ENCODE measurements at places on chromosomes 1 and 21.
A peak's percentile ranks its signal among the peaks of the same experiment; 100 is the strongest.

DNA sequence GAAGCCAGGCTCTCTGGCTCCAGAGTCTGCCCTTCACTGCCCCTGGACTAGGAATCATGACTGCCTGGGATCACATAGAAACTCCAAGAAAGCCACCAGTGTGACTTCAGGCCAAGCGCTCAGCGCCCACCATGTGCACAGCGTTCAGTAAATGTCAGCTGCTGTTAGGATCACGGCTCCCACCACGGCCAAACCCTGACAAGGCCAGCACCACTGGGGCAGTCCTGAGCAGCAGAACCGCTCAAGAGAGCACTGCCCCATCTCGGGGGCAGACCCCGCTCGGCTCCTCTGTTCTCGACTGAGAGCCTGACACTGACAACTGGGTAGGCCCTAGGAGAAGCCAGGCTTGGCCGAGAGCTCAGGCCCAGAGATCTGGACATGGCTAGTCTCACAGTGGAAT, 10.0 kb downstream of the CAPZB start:
- no peak for DNase-seq

DNA sequence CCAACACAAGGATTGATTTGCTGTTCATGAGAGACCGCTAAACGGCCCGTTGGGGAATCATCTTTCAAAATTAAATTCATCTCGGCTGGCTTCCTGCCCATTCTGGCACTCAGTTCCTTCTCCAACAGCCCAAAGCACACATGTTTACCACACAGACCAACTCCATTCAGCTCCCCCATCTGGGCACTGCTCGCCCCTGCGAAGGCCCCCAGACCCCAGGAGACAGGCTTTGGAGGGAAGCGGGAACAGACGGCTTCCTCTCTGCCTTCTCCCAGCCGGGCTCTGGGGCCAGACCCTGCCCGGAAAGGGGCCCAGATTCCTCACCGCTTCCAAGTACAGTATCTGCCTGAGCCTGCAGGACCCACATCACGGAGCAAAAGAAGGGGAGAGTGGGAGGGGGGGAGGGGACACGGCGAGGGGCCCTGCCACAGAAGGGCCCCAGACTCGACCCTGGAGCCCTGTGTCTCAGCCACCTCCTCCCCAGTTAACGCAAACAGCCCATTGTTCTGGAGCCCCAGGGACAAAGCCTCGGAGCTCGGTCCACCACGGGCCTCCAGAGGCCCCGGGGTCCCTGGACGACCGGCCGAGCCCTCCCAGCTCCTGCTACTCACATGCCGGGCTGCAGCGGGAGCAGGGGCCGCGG, 660 bp downstream of the MEGF6 start:
- no peak for DNase-seq

- DNase-seq, result peak; percentile 46
Measured at GRCh38 chr21:42189860-42190485, 29.0 kb upstream of the ABCG1 start.

GRCh38 chr1:213231795-213232231, 180.8 kb downstream of the RPS6KC1 start:
- DNase-seq, result no peak

GRCh38 chr1:9340864-9341263, 48.2 kb downstream of the SPSB1 start:
- DNase-seq, result no peak

- DNase-seq, result peak; percentile 29
Measured at GRCh38 chr1:199551967-199552565, 475.4 kb upstream of the NR5A2 start.

- no peak for DNase-seq
Measured at GRCh38 chr1:63023171-63023570, 239.2 kb downstream of the ATG4C start.

DNA sequence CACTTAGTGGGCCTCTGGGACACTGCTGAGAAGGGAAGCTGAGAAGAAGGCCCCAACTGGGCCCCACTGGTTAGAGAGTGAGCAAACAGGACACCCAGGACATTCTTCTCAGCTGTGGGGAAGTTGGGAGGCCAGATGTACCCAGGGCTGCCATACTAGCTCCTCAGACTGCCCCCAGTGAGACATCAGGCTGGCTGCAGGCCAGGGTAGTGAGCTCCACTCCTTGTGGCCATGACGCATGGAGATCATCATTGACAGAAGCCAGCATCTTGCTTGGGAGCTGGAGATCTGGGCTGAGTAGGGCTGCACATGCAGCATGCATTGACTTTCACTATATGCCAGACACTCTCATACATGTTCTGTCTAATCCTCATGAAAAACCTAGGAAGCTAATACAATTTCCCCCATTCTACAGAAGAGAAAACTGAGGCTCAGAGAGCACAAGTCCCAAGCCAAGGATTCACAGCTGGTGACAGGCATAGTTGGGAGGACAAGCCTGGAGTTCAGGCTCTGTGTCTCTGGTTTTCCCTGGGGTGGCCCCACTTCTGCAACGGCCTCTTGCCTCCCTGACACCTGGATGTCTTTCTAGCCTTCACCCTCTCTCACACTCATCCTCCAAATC, 24.1 kb upstream of the MYCL start:
- DNase-seq, result no peak

DNA sequence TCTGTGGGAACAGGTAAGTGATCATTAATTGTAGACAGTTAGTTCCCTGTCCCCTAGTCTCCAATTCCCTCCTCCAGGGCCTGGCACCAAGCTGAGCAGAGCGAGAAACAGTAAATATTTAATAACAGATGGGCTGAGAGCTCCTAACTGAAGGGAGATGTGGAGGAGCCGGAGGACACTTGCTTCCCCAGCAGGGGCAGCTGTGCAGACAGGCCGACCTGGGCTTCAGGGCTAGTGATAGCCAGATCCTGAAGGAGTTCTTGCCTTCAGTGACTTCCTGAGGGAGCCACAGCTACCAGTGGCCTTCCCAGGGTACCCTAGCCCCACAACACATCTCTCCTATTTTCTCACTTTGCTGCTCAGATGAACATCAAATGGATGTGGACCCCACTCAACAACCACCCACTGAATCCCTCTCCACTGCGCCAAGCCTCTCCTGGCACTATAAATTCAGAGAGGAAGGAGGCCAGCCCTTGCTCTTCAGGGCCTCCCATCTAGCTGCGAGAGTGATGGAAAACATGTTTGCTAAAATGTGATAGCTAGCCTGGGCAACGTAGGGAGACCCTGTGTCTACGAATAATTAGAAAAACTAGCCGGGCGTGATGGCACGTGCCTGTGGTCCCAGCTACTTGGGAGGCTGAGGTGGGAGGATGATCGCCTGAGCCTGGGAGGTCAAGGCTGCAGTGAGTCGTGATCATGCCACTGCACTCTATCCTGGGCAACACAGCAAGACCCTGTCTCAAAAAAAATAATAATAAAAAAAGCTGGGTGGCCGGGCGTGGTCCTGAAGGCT, 26.9 kb upstream of the SYNC start:
- no peak for DNase-seq

DNA sequence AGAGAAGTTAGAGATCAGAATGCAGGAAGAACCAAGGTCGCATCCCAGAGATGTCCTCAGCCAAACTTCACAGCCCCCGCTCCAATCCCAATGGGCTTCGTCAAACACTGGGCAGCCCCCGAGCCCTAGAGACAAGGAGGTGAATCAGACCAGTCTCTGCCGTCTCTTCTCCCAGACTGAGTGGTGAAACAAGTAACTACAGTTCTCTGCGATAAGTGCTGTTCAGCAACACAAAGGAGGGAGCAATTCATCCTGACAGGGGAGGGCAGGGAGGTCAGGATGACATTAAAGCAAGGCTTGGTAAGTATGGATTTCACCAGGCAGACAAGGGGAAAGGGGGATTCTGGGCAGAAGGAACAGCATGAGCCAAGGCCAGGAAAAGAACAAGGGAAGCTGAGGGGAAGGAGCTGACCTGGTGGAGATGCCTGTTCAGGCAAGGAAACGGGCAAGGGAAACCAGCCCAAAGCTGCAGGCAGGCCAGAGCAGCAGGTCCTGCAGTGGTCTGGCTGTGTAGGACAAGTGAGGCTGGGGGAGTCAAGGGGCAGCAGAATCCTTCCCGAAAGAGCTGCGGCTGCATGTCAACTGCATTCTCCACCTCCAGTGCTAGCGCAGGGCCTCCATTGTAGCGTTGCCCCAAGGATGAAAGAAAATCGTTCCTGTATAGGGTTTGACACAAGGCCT, 13.6 kb upstream of the ERI3 start:
- DNase-seq, result no peak

- no peak for DNase-seq
Measured at GRCh38 chr1:39321979-39322378, 117.5 kb downstream of the MACF1 start.

GRCh38 chr21:46397211-46397905, 61.3 kb upstream of the DIP2A start:
- no peak for DNase-seq

DNA sequence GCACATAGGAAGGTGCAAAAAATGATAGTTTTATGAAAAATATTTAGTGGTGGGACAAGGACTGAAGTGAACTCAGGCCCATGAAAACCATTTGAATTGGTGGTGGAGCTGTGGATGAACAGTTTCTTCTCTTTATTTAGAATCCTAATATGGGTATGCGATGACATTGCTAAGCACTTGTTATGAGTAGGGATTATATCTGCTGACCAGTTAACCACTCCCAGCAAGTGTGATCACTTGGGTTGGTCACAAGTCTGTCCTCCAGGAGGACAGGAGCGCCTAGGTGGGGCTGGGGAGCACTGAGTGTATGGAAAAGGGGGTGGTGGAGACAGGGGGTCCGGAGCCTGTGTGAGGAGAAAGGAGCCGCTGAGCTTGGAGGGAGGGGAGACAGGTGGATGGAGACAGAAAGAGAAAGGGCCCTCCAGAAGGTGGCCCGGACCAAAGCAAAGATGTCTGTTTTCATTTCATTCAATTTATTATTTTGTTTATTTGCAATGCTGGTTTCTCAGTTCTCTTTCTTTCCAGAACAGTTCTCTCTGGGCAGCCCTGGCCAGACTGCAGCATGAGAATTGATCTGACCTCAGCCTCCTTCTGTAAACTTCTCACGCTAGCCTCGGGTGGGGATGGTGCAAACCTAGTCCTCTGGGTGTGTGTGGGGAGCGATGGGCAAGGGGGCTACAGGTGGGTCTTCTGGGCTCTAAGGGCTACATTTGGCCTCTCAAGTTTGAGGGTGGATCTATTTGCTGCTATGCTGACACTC, 9.9 kb upstream of the ZSCAN20 start:
- DNase-seq, result no peak

DNA sequence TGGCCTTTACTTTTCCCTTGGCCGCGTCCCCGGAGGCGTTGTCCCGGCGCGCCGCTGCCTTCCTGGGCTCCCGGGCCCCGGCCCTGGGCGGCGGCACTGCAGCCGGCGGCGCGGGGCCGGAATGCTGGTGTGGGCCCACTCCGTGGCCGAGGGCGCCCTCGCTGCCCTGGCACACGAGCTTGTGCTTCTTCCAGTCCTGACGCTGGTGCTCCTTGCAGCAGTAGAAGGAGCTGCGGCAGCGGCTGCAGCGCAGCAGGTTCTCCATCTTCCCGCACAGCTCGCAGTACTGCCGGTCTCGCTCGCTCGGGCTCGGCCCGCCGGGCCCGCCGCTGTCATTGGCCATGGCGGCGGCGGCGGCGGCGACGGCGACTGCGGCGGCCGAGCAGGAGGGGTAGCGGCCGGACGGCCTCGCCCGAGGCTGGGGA, 529 bp downstream of the EGLN1 start:
- no peak for DNase-seq

DNA sequence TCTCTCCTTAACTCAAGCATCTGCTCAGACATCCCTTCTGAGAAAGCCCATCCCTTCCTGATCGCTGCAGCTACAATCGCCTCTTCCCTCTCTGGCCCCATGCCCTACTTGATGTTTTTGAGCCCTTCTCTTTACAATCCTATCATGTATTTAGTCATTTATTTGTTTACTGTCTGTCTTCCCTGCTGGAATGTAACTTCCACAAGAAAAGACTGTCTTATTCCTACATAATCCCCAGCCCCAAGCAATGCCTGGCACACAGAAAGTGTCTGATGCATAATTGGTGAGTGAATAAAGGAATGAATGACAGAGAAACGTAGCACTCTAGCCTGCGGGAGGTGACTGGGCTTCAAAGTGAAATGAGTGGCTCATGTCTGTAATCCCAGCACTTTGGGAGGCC, 25.4 kb downstream of the ECE1 start:
- DNase-seq, result no peak

DNA sequence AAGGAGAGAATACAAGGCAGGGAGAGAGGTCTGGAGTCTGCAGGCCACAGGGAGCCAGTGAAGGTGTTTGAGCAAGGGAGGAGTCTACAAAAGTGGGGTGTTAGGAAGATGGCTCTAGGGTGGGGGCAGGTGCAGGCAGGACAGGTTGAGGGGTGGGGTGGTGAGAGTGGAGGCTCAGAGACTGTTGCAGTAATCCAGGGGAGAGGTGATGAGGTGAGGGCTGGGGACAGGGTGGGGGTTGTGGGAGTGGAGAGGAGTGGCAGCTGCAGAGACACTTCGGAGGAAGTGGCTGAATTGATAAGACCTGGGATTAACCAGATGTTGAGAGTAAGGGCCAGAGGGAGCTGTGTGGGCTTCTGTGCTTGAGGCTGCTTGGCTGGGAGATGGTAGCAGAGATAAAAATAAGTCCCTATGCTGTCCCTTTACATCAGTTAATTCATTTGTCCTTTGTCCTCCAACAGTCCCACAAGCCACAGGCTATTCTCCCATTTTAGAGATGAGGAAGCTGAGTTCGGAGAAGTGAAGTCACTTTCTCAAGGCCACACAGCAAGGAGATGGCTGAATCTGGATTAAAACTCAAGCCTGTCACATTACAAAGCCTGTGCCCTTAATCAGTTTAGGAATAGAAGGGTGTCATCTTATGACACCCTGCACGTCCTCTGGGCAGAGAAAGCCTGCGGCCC, 54.8 kb upstream of the SYNC start:
- DNase-seq, result no peak

- no peak for DNase-seq
Measured at GRCh38 chr1:223052931-223053330, 90.1 kb downstream of the TLR5 start.

DNA sequence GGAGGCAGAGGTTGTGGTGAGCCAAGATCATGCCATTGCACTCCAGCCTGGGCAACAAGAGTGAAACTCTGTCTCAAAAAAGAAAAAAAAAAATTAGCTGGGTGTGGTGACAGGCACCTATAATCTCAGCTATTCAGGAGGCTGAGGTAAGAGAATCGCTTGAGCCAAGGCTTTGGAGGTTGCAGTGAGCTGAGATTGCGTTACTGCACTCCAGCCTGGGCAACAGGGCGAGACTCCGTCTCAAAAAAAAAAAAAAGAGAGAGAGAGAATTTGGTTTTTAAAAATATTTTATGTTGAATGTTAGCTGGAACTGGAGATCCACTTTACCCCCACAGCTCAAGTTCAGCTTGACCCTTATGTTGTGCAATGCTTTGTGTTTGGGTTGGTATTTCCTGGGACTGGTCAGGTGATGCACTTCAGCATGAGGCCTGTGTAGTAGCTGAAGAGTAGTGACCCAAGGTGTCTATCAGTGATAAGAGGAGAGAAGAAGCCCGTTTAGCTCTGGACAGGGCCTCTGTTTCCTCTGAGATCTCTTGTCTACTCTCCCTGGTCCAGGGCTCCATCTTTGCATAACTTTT, 36.8 kb upstream of the MACF1 start:
- DNase-seq, result no peak

DNA sequence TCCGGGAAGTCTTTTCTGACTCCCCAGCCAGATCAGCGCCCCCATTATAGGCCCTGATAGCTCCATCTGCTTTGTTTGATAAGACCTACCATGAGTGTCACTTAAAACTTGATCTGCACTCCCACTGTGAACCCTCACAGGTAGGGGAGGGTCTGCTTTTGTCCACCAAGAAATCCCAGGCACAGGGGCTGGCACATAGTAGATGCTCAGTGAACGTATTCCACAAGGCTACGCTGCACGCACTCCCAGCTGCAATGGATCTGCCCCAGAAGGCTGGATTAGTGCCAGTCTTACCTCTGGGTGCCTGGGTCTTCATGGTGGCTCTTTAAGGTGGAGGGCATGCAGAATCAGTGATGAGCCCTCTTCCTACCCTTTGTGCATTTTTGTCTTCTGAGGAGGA, 447.1 kb downstream of the PTPRU start:
- no peak for DNase-seq

Data from activated T-cell treated with anti-CD3 and anti-CD28 coated beads, Interleukin-2, amount 50 U/mL, for 48 hours (primary cell).